ENCODE measurements at places on chromosomes 7 and 10. TPM values are rescaled to one million over a fixed set of nuclear protein-coding genes. Genes with fewer than 3 reads are reported as not detected.

ZNF92 gene
- total RNA-seq, result 8.5 TPM

TRIM73 gene
- total RNA-seq, result 0.72 TPM

ADCY1 gene
- 0.16 TPM for total RNA-seq

GAD2 gene
- not detected for total RNA-seq

NPM3 gene
- 124 TPM for total RNA-seq

ADAP1 gene
- total RNA-seq, result 14.8 TPM
